ENCODE measurements at places on chromosomes 3 and 15.

- peak; percentile 7 for DNase-seq
These were observed 51.2 kb downstream of the FGF12 start for GRCh38 chr3:192675958-192676649.

DNA sequence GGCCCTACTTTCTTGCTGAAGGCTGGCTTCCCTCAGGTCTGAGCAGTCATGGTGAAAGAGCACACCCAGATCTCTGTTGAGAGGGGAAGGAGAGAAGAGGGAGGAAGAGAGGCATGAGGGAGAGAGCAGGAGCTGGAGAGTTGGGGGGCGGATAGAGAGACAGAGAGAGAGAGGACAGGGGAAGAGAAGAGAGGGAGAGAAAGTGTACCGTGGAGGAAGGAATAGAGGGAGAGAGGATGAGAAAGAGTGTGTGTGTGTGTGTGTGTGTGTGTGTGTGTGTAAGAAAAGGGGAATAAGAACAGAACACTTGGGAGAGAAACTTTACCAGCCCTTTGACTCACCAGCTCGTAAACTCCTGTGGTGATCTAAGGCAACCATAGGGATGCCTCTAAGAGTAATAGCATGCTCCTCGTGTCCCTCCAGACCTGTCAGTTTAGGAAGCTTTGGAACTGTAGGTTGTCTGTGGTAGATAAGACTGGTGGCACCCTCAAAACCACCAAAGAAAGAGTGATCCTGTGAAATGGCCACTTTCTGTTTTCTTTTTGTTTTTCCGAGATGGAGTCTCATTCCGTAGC is 18.2 kb downstream of the ZNF592 start:
- peak; percentile 83 for DNase-seq

DNA sequence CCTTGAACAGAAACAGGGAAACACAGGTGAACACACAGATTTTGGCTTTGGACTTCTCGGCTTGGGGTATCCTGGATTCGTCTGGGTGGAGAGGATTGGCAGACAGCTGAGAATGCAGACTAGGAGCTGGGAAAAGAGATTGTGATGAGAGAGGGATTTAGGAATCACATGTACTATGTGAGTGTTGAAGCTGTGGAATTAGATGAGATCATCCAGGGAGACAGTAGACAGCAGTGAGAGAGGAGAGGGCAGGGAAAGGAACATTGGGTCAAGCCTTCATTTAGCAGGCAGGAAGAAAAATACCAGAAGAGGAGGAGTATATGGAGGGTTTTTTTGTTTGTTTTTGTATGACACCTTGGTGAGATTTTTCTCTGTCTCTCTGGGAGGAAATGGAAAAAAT is 262.1 kb upstream of the TBL1XR1 start:
- DNase-seq, result peak; percentile 62

GRCh38 chr3:189204167-189204866 is 32.5 kb downstream of the TPRG1 start:
- no peak for DNase-seq

GRCh38 chr3:126170073-126170777 is 10.2 kb downstream of the ALDH1L1 start:
- DNase-seq, result no peak

- no peak for DNase-seq
These were observed 1273.9 kb downstream of the OTOL1 start for GRCh38 chr3:162770551-162770950.

- DNase-seq, result peak; percentile 25
These were observed 122.0 kb upstream of the ALDH1A3 start for GRCh38 chr15:100757661-100758060.

- peak; percentile 64 for DNase-seq
These were observed 24.3 kb downstream of the SIAH2 start for GRCh38 chr3:150738688-150739087.

DNA sequence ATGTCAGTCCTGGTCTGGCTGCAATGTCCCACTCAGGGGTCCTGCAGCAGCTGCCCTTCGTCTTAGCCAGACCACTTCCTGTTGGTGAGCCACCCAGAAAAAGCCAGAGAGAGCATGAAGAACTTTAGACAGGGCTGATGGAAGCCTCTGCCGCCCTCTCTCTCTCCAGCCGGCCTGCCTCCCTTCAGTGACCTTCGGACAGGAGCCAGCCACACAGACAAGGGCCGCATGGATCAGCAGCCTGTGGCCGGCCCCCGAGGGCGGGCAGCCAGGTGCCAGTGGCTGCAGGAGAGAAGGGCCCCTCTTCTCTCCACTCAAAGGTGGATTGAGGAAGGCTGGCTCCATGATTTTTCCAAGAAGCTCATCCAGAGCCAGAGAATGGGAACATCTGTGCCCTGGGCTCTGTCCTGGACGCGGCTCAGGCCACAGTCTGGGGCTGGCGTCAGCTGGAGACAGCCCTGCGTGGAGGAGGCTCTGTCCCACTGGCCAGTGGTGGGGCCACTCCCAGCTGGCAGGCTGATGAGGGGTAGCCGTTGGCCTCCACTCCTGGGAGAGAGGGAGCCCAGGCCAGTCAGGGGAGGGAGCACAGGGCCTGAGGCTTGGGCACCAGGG is 42.9 kb downstream of the ISG20 start:
- no peak for DNase-seq

DNA sequence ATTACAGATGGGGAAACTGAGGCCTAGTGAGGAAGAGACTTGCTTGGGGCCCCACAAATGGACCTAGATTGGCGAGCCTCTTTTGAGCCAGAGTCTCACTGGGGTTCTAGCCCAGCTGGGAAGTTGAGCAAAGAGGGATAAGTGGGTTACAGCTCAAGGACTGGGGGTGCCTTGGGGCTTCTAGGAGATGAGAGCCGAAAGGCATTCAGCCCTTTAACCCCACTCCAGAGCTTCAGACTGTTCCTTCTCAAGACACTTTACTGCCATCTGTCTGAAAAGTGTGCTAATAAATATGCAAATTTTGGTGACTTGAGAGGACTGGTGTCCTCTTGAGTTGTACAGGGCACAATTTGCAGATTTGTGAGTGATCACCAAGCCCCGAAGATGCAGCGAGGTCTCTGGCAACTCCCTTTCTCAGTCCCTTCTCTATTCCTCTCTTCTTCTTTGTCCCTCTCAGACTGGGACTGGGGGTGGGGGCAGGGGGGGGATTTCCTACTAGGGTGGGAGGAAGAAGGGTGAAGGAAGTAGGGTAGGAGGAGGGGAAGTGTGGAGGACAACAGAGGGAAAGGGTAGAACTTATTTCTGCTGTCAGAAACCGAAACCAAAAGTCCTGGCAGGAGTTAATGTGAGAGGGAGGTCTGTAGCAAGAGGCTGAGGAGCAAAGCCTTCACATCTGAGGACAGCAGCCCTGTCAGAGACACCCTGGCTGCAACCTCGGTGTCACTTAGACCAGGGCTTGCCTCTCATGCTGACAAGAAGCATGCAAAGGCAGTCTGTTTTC is 16.2 kb upstream of the ANKDD1A start:
- DNase-seq, result peak; percentile 71

DNA sequence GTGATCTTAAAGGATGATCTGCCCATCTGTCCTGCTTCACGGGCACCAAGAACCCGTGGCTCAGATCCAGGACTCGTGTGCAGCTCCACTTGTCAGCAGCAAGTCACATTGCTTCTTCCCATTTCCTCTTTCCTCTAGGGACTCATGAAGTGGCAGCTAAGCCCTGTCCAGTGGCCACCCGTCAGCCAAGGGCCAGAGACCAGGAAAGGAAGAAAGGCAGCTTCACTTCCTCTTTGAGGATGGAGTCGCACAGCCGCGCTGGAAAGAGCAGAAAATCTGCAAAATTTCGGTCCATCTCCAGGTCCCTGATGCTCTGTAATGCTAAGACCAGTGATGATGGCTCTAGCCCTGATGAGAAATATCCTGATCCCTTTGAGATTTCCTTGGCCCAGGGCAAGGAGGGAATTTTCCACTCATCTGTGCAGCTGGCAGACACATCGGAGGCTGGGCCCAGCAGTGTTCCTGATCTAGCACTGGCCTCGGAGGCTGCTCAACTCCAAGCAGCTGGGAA is 28.5 kb downstream of the IL16 start:
- no peak for DNase-seq

DNA sequence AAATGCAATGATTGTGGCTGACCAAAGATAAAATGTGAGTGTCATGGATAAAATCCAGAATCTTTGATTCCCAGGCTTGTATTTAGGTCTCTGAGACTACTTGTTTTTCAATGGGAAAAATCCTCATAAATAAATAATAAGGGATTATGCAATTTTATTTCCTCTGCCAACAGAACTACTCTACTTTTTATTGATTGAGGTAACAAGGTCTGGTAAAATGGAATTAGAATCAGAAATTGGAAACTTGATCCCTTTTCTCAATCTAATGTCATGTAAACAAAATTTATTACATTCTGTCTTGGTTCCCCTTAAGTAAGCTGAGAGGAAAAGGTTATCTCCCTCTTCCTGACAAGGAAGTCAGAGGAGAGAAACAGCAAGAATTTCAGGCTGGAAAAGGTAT is 48.3 kb upstream of the CCDC50 start:
- no peak for DNase-seq

Data from M059J (cell line).